ENCODE measurements at places on chromosomes 7 and 10.

DNA sequence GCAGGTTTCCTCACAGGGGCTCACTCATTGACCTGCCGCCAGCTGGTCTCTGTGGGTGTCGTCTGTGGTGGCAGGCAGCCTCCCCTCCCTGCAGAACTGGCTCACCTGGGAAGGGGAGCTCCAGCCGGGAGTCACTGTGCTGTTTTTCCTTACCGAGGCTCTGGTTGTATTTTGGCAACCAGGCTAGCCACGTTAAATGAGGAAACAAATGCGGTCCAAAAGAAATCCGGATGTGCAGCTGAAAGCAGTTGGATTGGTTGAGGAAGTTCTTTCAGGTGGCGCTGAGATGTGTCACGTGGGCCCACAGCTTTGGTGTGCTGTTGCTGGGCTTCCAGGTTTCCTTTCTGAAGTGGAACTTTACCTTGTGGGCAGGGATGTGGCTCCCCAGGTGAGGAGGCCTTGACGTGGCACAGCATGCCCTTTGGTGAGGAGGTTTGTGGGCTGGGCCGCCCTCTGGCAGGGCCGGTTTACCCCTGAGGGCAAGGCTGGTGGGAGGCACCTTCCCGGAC lies 14.2 kb downstream of the MTURN start:
- DNase-seq: no peak

DNA sequence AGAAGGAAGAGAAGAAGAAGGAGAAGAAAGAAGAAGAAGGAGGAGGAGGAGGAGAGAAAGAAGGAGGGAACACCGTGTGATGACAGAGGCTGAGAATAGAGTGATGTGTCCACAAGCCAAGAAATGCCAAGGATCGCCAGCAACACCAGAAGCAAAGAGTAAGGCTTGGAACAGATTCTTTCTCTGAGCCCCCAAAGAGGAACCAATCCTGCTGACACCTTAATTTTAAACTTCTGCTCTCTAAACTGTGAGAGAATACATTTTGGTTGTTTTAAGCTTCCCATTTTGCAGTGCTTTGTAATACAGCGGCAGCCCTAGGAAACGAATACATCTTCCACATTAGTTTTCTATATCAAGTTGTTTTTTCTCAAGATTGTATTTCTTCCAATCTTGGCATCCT lies 13.9 kb upstream of the WNT8B start:
- DNase-seq: no peak

DNA sequence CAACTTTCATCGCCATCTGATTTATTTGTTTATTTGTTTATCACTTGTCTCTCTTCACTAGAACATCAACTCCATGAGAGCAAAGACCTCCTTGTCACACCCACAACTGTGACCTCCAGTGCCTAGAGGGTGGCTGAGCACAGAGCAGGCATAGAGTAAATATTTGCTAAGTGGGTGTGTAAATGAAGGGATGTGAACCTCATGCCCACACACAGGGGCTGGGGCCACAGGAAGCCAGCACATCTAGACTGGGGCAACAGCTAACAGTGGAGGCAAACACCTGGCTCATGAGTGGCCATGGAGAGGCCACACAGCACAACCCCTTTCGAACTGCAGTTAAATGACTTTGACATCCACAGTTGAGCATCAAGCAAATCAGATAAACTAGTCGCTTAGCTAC lies 39.8 kb downstream of the AKR1B1 start:
- DNase-seq: no peak

DNA sequence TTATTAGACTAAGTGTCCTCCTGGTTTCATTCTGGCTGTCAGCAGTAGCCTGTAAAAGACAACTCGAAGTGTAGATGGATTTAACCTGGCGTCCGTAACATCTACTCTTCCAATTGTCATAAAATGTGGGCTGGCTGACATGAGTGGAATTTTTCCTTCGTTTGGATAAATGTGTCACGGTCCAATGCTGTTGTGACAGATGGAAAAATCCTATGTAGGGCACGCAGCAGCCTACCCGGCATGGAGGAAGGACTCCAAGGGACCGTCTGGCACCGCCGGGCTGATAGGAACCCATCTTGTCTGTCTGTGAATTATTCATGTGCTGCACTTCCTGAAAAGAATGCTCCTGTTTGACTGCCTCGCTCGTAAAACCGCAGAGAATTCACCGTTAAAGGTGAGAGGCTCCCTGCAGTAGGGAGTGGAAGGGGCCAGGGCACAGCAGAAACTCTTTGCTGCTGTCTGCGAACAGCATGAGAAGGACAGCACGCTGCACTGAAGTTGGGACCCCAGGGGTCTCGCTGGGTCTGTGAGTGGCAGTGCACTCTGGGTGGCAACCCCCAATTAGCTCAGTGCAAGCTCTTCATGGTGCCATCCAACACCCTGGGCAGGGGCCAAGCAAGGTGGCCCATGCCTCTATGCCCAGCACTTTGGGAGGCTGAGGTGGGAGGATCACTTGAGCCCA lies 1.6 kb upstream of the ORAI2 start:
- peak; percentile 15 for DNase-seq

- no peak for DNase-seq
Observed at GRCh38 chr7:121103579-121103978, 115.1 kb downstream of the CPED1 start.

DNA sequence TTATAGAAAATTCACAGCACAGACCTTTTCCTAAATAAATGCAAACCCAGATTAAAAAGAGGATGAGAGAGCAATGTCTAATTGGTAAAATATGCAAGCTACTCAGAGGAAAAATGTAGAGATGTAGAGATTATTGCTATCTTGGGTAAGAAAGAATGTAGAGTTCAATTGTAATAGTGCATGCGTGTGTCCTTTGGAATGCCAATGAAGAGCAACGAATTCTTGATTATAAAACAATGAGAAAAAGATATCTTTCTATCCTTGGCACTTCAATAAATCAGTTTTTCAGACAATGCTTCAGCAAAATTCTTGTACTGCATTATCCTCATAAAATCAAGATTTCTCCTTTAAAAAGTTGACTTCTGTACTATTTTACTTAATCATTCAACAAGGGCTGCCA lies 50.9 kb downstream of the SEMA3D start:
- DNase-seq: peak; percentile 73
